ENCODE measurements at places on chromosomes 11 and 22. TPM values are rescaled to one million over a fixed set of nuclear protein-coding genes. Genes with fewer than 3 reads are reported as not detected.

Gene TMEM134
- 67.8 TPM for total RNA-seq

- no peaks in the 10 kb centered on the region for H3K27me3 ChIP-seq
- H3K36me3 ChIP-seq = peaks cover 18% of the 10 kb centered on the region
- no peaks in the 10 kb centered on the region for H3K4me1 ChIP-seq
- no peak overlapping the region for H3K4me3 ChIP-seq
- no peak for DNase-seq
- H3K27ac ChIP-seq = no peak overlapping the region
Observed at GRCh38 chr22:30994960-30995359, 25.9 kb downstream of the TUG1 start.

Gene OR6A2
- total RNA-seq = 0.34 TPM

- peaks cover 44% of the 10 kb centered on the region for H3K27me3 ChIP-seq
- peaks cover 17% of the 10 kb centered on the region for H3K4me1 ChIP-seq
- no peaks in the 10 kb centered on the region for H3K36me3 ChIP-seq
- no peak overlapping the region for H3K4me3 ChIP-seq
- DNase-seq = no peak
Observed at GRCh38 chr22:49550766-49551362, 276.8 kb downstream of the BRD1 start.

GRCh38 chr11:89458716-89459115 is 32.5 kb downstream of the NOX4 start:
- no peaks in the 10 kb centered on the region for H3K27me3 ChIP-seq
- H3K27ac ChIP-seq = no peak overlapping the region
- H3K4me3 ChIP-seq = no peak overlapping the region
- peaks cover 16% of the 10 kb centered on the region for H3K36me3 ChIP-seq
- peaks cover 19% of the 10 kb centered on the region for H3K4me1 ChIP-seq
- no peak for DNase-seq

DNA sequence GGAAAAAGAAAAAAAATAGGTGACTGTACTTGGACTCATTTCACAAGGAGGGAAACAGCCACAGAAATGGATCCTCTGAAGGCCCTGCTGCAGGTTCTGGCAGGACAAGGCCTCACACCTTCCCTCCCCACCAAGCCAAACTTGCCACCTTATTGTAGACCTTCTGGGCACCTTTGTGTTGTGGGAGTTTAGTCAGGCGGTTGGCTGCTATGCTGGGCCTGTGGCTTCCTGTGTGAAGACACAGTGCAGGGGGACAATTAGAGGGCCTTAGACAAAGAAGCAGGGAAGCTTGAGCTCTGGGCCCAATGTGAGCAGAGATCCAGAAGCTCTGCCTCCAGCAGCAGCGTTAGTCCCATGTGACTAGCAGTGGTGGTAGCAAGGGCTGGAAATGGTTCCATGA is 4.2 kb downstream of the RAB1B start:
- no peak overlapping the region for H3K4me3 ChIP-seq
- peaks cover 24% of the 10 kb centered on the region for H3K36me3 ChIP-seq
- peaks cover 11% of the 10 kb centered on the region for H3K4me1 ChIP-seq
- no peak overlapping the region for H3K27ac ChIP-seq

Gene CRYBB2
- total RNA-seq = not detected

DNA sequence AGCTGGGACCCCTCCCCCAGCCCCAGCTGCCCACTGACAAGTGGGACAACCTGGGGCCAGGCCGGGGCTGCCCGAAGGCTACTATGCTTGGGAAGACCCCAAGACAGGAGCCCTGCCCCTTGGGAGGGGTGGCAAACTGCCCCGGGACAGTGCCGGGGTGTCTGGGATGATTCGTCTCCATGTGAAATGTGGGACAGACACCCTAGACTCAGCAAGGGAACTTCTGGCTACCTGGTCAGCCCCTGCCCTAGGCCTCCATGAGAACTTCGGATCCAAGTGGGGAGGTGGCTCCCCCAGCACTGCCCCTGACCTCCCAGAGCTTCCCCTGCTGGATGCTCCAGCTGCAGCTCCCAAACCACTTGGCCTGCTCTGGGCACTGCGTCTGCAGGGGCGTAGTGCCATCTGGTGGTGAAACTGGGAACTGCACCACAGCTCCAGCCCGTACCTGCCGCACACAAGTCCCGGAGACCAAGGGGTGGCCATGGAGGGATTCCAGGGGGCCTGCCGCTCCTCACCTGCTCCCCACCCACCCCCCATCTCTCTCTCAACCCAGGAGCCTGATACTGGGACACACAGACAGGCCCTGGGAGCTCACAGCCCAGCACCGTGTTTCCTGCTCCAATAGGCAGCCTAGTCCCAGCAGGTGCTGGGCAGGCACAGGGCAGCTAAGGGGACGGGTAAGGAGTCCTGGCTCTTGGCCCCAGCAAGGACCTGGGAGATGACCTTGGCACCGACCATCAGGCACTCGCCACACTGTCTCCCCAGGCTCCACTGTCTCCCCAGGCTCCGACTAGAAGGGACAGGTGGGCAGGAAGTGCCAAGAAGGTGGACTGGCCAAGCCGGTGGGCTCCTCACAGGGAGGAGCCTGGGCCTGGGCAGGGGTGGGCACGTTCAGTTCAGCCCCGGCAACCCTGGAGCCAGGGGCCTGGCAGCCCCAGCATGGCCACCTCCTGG is 194.1 kb downstream of the IGLL1 start:
- H3K27ac ChIP-seq = peak overlapping the region; percentile 94
- peak; percentile 95 for DNase-seq
- H3K4me1 ChIP-seq = peaks cover 50% of the 10 kb centered on the region
- H3K4me3 ChIP-seq = no peak overlapping the region

DNA sequence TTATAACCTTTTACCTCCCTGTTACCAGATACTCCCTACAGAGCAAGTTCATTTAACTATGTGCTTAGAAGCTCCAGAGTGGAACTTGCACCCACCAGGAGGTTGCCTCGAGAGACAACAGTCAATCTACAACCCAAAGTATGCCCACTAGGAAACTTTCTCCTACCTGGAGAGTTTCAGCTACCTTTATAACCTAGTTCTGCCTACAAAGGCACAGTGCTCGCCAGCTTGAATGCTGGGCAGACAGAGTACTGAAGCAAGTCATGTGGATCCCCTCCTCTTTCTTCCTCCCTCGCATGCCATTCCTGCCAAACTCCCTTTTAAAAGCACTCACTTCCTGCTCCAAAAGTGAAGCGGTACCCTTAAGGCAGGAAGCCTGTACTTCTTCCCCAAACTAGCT is 258.9 kb downstream of the SWAP70 start:
- H3K4me1 ChIP-seq = peaks cover 21% of the 10 kb centered on the region
- no peak overlapping the region for H3K4me3 ChIP-seq
- no peaks in the 10 kb centered on the region for H3K27me3 ChIP-seq
- H3K27ac ChIP-seq = peak overlapping the region; percentile 68

Gene GLB1L2
- 8.9 TPM for total RNA-seq

DNA sequence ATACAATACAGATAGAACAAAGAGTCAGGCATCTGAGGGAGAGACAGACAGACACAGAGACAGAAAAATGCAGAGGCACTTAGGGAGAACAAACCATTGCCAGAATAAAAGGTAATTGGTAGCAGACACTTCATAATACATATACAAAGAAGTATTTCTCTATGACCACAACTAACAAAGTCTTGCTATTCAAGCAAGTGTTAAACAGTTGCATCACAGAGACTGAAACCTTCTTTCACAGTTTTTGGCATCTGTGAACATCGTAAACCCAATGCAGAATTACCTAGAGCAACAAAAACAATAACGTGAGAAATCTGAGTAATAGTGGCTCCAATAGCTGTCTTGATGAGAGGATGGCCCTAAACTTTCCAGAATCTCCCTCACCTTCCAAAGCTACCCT is 116.4 kb downstream of the BLID start:
- H3K36me3 ChIP-seq = peaks cover under 1% of the 10 kb centered on the region
- peaks cover 11% of the 10 kb centered on the region for H3K4me1 ChIP-seq
- H3K27me3 ChIP-seq = no peaks in the 10 kb centered on the region
- no peak overlapping the region for H3K27ac ChIP-seq
- H3K4me3 ChIP-seq = no peak overlapping the region

DNA sequence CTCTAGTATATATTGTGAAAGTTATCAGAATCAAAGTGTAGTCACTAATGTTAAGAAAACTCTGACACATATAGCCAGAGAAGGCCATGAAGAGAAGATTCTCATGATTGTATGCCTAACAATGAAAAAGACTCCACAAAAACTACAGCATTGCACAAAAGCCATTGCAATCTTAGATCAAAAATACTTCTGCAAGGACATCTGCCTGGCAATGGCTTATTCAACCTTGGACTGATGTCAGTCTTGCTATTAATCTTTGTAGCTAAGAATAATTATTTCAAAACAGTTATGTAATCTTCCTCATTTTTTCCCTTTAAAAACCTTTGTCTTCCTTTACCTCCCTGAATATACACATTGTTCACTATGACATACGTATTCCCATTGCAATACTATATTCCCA is 55.3 kb upstream of the SLC36A4 start:
- no peak for DNase-seq

DNA sequence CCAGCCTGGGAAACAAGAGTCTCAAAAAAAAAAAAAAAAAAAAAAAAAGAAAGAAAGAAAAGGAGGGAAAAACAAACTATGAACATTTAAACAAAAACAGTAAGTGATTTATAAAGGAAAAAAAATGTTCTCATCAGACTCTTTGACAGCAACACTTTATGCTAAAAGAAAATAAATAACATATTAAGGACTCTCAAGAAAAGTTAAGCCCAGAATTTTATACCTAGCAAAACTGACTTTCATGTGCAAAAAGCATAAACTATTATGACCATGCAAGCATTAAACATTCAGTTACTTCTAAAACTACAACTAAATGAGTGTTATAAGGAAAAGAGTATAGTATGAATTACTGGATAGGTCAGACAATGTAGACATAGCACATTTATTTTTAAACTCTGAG is 68.4 kb downstream of the FBLN1 start:
- H3K27ac ChIP-seq = no peak overlapping the region
- H3K27me3 ChIP-seq = no peaks in the 10 kb centered on the region
- H3K4me3 ChIP-seq = no peak overlapping the region

Gene VSIG2
- total RNA-seq = 0.25 TPM

DNA sequence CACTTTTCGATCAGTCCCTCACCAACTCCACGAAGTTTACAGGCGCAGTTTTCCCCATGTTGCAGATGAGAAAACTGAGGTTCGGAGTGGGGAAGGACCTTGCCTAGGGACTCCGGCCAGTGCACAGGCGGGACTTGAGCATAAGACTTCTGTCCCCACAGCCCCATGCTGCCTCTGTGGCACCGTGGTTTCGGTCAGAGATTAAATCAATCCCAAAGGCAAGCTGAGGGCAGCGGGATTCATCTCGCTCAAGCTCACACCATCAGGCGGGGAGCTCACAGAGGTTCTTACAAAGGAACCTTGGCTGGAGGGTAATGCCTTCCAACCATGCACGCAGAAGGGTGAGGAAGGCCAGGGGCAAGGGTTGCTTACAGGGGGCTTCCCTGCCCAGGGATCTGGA is 115.5 kb downstream of the PHF21B start:
- H3K4me3 ChIP-seq = no peak overlapping the region
- no peaks in the 10 kb centered on the region for H3K4me1 ChIP-seq
- H3K27me3 ChIP-seq = no peaks in the 10 kb centered on the region
- DNase-seq = no peak
- H3K27ac ChIP-seq = no peak overlapping the region

- no peak overlapping the region for H3K4me3 ChIP-seq
- no peak overlapping the region for H3K27ac ChIP-seq
- H3K27me3 ChIP-seq = peaks cover 50% of the 10 kb centered on the region
- peaks cover 20% of the 10 kb centered on the region for H3K4me1 ChIP-seq
Observed at GRCh38 chr11:114774599-114775361, 96.5 kb downstream of the NXPE2 start.

Gene KRTAP5-8
- 0.73 TPM for total RNA-seq

Gene DBX1
- not detected for total RNA-seq

Gene KCNJ4
- total RNA-seq = 2.8 TPM

Gene OR51B2
- 0.41 TPM for total RNA-seq

Gene CAVIN3
- total RNA-seq = 16.4 TPM

All from mesothelial cell of epicardium (in vitro differentiated cells).